ENCODE measurements at places on chromosomes 7 and 10.

DNA sequence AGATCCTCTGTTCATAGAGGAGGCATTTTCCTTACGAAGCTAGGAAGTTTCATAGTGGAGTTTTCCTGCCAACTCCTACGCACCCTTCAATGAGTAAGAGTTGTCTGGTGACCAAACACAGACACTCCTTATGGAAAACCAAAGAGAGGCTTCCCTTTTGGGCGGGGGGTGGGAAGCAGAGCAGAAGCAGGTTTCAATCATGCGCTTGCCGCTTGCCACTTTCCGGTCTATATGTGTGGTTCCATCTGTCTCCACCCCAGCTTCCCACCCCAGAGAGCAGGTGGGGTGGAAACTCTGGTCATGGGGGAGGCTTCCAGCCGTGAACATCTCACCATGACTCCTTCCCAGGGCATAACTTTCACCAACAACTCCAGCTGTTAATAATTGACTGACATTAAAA, 68.8 kb upstream of the GRB10 start:
- no peak for DNase-seq

DNA sequence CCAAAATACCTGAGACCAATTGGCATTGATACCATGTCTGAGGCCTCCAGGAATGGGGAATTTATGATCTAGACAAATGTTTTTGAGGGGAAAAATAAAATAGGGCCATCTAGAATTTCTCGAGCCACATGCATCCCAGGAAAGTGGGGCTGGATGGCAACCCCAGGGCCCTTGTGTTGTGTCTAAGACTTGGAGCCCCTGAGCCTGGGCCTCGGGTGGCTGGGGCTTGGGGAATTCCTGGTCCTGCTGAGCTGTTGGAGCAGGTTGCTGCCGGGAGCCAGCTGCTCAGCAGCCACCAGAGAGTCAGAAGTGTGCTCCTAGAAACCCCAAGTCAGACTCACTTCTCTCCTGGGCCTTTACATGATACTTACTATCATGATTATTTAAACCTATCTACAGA, 172.9 kb downstream of the WDR37 start:
- no peak for DNase-seq

DNA sequence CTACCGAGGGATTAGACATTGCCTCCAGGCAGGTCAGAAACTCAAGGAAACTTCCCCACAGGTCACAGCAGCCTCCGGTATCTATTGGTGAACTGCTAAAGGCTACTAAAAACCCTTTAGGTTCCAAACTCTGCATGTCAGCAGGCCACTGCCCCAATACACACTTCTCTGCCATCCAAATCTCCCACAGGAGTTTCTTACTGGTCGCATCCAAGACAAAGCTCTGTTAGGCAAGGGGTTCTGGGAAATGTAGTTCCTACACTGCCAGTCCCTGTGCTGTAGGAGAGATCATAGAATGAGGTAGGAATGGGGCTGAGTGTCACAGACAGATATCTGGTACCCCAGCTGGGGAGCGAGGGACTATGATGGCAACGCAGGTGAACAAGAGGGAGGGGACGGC, 757.0 kb upstream of the C7orf33 start:
- no peak for DNase-seq

DNA sequence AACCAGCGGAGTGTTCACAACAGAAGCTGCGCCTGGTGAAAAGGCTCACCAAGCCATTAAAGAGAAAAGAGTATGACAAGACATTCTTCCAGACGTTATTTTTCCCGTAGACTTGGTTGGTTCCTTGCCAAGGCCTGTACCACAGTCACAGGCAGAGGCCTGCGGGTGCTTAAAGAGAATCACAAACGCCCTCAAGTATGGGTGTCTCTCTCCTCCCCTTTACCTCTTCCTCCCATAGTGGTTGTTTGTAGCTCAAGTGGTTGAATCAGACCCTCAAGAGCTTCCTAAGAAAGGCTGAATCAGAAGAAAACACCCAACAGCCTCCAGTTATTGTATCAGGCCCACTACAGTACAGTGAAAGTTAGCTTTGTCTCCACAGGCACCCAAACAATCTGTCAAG, 169.0 kb downstream of the CREB5 start:
- DNase-seq: no peak

DNA sequence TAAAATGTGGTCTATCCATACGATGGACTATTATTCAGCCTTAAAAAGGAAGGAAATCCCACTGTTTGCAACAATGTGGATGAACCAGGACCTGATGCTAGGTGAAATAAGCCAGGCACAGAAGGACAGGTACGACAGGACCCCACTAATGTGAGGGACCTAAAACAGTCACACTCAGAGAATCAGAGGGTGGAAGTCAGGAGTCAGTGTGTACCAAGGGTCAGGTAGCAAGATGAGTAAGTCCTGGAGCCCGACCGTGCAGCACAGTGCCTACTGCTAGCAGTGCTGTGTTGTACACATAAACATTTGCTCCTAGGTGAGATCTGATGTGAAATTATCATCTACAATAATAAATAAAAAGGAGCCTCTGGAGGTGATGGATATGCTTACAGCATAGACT, 322.3 kb downstream of the GLRX3 start:
- no peak for DNase-seq

DNA sequence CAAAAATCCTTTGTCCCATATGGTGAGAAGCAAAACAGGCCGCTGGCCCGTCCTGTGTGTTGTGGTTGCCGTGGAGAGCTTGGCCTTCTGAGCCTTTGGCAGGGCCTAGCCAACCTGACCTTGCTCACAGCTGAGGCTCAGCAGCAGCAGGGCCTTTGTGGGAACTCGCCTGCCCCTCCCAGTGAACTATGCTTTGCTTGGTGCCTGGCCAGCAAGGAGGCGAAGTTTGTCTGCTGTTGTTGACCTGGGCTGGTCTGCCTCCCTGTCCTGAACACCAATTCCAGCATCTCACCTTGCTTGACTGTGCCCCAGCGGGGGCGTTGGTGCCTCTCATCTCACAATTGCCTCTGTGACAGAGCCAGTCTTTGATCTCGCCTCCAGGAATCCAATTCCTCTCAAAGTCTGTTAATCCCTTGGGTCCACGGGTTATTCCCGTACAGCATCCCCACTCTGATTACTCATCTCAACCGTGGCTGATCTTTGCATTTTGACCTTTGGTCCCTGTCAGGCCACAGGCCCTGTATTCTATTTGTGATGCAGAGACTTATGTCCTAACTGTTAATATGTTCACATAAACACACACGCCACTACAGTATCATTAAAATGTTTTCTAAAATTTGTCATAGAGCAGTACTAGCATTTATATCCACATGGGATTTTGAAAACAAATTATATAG, 22.6 kb downstream of the EPDR1 start:
- peak; percentile 33 for DNase-seq

- DNase-seq: no peak
Measured at GRCh38 chr7:2278026-2278425, 36.0 kb downstream of the NUDT1 start.

DNA sequence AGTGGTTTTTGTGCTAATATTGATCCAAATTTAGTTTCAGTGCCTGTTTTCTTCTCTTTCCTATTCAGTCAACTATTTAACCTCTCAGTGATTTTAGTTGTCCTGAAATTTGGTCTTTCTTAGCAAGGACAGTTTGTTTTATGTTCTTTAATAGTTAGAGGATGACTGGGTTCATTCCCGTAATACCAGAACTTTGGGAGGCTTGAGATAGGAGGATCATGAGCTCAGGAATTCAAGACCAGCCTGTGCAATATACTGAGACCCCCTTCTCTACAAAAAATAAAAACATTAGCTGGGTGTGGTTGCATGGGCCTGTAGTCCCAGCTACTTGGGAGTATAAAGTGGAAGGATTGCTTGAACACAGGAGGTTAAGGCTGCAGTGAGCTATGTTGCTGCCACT, 148.3 kb downstream of the EXOC4 start:
- no peak for DNase-seq

DNA sequence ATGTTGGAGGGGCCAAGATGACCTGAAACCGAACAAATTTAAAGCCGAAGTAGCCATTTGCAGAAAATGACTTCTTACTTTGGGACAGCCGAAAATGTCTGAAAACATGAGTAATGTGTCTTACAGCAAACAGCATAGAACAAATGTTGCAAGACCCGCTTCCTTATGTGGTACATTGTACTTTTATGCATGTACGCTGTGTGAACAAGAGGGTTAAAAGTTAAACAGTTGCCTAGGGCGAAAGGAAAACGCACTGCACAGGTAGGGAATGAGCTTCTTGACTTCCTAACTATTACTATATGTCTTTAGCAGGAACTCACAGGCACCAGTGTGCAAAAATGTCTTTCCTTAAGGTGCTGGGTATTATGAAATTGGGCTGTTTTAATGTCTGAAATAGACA, 303.5 kb upstream of the MGMT start:
- DNase-seq: no peak

DNA sequence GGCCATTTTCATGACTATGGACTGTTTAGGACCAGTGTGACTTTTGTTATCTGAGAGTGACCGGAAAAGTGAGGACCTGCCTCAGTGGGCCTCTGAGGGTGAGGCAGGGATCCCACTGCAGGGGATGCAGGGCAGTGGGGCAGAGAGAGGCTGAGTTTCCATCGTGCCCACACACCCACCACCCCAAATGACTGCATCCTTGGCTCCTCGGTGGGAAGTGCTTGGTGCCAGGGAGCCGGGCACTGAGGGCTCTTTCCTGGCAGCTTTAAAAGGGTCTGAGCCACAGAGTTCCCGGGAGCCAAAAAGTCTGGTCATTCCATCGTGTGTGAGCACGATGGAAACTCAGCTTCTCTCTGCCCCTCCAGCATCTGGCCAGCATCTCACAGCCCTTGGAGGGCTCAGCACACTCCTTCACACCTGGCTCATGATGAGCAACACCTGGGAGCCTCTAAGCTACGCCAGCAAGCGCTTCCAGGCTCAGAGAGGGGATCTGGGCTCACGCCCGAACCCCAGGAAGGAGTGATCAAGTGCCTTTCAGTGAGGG, 59.1 kb downstream of the RAMP3 start:
- DNase-seq: no peak

GRCh38 chr7:28483112-28483511, 70.8 kb downstream of the CREB5 start:
- no peak for DNase-seq

GRCh38 chr7:139721417-139721816, 56.4 kb downstream of the HIPK2 start:
- no peak for DNase-seq

DNA sequence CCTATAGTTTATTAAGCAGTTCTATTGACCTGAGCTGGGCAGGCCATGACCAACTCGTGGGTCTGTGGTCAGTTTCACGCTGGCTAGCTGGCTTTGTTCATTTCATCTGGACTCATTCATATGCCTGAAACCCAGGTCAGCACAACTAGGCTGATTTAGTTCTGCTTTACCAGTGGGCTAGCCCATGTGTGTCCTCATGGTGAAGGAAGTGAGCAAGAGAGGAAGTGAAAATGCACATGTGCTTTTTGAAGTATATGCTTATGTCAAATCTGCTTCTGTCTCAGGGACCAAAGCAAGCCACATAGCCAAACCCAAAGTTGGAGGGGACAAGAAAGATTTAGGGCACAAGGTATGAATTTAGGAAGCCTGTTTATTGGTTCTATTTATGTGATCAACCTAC, 154.5 kb downstream of the RNF133 start:
- peak; percentile 49 for DNase-seq

- no peak for DNase-seq
Measured at GRCh38 chr10:75525067-75525466, 93.6 kb downstream of the LRMDA start.

GRCh38 chr10:45241865-45242520, 73.4 kb downstream of the OR13A1 start:
- DNase-seq: no peak

- no peak for DNase-seq
Measured at GRCh38 chr7:129264534-129264933, 39.7 kb downstream of the AHCYL2 start.

GRCh38 chr7:15853832-15854470, 167.5 kb upstream of the MEOX2 start:
- no peak for DNase-seq

DNA sequence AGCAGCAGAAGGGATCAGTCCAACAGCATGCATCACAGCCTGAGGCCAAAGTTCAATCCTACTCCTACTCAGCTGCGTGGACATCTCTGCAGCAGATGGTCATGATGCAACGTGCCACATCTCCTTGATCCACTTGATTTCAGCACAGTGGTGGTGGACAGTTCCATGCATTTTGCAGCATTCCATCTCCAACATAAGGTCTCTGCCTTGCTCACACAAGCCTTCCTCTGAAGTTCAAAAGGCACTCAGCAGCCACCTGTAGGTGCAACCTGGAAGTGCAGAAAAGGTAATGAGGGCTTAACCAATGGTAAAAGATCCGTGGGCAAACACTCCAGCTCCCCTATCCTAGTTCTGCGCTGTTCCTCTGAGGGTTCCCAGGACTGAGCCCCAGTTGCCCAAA, 57.5 kb upstream of the CHCHD3 start:
- DNase-seq: no peak

All from GM12878 (cell line).